ENCODE measurements at places on chromosomes 4 and X.

DNA sequence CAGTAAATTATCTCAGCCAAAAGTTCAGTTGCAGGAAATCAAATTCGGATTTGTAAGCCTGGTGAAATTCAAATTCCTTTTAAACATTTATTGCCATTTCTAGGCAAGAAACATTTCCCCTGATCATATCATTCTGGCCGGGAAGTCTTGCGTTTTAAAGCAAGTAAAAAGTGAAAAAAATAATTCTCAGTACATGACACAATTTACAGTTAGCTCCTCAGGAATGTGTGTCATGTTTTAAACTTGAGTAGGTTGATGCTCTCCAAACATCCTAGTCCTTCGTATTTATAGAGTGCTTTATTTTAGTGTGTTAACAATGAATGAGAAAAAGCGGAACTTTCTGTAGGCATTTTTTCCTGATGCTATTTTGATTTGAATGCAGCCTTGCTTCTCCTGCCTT, 158.3 kb upstream of the SCML1 start:
- no peak for DNase-seq

DNA sequence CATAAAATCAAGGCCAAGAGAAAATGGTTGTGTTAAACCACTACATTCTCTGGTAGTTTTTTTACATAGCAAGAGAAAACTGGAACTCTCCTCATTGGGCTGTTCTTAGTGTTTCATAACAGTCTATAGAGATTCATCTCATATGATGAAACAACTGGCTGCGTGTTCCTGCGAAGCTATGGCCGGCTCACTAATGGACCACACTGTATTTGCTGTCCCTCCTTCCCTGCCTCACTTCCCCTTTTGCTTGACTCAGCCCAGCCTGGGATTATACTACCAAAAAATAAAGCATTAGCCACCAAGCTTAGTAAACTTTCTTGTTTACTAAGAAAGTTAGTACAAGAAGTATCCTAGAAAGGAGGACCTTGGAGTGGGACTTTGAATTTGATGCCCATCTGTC, 31.6 kb upstream of the LSM6 start:
- no peak for DNase-seq

GRCh38 chr4:39565878-39566600, 38.8 kb upstream of the UGDH start:
- no peak for DNase-seq

DNA sequence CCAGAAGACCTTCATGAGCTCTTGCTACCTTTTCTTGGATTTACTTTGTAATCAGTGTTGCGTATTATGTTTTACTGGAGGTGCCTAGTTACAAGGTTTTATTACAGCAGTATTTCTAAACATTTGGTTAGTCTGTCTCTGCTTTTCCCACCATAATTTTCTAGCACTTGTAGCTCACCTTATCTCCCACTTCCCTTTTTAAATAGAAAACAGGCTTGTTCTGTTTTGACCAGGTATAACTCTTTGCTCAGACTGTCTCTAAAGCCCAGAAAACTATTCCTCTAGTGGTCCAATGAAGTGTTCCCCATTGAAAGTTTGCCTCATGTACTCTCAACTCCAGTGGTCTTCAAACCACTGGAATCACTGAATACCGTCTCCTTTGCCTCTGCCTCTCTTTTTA, 43.9 kb downstream of the AFF1 start:
- DNase-seq, result no peak

DNA sequence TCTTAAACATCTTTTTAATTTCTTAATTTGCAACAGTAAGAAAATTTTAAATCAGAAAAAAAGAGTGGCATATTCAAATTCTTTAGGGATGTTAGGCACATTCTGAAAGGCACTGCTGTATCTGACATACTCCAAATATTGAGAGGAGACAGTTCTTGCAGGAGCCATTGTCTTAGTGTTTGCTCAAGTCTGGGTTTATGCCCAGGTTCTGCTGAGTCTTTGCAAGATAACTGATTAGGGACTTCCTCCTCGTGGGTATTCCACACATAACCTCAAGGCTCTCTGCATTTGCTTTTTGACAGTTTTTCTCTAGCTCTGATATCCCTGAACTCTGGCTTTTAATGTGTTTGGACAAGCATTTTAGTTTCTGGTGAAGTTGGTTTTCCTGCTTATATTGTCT, 52.6 kb downstream of the RPS3A start:
- DNase-seq, result no peak

- DNase-seq, result no peak
Measured at GRCh38 chr4:2626231-2626630, 89.8 kb downstream of the FAM193A start.

GRCh38 chr4:94530073-94530472, 78.3 kb downstream of the PDLIM5 start:
- no peak for DNase-seq

DNA sequence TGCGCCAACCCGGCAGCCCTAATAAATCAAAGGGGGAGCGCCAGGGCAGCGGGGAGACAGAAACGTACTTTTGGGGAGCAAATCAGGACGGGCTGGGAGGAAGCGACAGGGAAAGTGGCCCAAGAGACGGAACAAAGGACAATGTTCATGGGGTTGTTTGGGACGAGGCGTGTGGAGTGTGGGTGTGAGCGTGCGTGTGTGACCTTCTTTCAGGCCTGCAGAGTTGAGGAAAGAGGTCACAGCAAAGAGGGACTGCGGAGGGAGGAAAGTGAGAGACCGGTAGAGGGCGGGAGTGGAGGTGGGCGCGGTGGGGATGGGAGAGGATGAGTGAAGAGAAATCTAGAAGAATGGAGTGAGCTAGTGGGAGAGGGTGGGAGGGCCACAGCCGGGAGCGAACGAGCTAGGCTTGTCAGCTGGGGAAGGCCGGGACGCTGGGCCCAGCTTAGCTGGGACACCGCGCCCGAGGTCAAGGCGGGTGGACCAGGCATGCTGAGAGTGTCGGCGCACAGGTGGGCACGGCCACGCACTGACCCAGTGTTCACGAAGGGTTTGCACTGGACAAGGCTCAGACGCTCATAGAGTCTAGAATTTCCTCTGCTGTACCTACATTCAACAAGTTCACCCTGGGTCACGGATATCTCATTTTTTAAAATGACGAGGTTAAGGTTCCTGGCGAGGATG, 14.7 kb upstream of the PITX2 start:
- DNase-seq, result no peak

- no peak for DNase-seq
Measured at GRCh38 chr4:150580306-150580705, 1.6 kb upstream of the MAB21L2 start.

DNA sequence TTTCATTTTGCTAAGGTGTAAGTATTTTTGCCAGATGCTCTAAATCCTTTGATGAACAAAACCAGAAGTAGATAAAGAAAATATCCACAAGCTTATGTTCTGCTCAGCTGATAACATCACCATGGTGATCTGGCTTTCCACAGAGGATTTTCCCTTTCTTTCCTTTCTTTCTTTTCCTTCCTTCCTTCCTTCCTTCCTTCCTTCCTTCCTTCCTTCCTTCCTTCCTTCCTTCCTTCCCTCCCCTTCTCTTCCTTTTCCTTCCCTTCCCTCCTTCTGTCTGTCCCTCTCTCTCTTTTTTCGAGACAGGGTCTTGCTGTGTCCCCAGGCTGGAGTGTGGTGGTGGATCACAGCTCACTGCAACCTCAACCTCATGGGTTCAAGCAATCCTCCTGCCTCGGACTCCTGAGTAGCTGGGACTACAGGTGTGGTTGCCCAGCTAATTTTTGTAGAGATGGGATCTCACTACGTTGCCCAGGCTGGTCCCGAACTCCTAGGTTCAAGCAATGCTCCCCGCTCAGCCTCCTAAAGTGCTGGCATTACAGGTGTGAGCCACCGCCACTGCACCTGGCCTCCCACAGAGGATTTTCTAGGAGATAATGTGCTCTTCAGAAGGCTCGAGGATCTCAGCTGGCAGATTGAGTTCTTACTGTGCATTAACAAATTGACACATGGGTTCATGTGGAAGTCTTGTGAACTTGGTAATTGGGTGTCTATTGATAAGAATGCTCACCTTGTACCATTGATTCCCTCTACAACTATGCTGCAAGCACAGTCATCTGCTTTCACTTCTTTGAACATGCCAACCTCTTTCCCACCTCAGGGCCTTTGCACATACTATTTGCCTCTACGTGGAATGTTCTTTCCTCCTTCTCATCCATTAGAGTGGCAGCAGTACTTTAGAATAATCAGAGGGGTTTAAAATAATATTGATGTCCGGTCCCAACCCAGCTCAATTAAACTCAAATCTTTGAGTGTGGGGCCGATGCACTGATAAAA, 1.4 kb upstream of the RHOH start:
- no peak for DNase-seq

DNA sequence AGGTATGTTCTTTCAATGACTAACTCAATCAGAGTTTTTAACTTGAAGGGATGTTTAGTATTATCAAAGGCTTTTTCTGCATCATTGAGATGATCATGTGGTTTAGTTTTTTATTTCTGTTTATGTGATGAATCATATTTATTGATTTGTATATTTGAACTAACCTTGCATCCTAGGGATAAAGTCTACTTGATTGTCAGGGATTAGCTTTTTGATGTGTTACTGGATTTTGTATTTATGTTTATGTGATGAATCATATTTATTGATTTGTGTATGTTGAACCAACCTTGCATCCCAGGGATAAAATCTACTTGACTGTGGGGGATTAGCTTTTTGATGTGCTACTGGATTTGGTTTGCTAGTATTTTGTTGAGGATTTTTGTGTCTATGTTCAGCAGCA, 615.4 kb upstream of the GRID2 start:
- no peak for DNase-seq

DNA sequence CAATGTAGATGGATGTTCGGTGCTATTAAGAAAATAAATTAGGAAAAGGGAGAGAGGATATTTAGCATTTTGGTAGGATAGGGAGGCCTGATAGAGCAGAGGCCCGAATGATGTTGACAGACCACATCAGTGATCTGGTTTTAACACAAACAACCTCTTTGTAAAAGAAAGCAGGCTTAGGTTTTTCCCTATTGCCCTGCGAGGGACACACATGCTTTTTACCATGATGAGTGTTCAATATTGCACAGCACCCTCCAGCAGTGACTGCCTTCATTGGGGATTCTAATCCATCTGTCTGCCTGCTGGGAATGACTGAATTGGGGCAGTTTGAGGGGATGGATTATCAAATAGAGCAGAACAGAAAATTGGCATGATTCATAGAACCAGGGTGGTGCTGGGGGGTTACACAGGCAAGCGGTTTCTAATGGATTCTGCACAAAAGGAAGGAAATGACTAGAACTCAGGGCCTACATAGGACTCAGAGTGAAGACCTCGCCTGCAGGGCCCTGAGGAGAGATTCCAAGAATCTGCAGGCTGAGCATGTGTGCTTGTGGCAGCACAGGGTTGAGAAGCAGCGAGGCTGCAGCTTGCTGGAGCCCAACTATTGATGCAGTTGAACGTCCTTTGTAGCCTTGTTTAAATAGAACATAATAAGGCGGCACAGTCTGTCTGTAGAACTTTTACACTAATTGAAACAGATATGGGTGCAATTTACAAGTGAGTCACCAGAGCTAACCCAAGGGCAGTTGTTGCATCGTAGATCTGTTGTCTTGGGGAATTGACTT, 58.0 kb downstream of the RHOH start:
- no peak for DNase-seq

DNA sequence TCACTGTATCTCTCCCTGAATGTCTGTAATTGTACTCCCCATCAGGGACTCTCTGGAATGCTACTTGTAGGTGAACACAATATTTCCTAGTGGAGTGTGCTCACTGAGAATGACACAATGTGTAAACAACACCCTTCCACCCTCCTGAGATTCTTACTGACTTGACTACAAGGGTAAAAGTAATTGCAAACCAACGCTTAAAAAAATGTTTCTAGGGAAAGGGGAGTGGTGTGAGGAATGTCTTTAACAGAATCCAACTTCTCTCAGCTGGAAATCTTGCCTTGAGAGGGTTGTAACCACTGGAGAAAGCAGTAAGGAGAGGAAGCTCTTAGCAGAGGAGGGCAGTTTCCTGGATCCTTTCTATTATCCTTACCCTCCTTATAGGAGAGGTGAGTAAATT, 5.1 kb upstream of the RAPGEF2 start:
- DNase-seq, result no peak

DNA sequence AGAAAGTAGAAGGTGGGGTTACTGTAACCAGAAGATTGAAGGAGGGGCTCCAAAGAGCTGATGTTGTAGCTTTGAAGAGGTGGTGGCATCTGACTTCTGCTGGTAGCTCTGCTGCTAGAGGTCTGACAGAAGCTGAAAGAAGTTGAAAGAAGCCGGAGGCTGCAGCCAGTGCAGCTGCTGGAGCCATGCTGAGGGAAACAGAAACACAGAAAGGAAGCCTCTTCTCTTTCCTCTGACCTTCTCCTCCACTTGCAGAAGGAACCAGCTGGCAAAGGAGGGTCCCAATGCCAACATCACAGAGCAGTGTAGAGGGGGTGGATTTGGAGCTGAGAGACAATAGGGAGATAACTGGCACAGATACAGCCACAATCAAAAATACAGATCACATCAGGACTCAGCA, 89.3 kb upstream of the HHIP start:
- no peak for DNase-seq

DNA sequence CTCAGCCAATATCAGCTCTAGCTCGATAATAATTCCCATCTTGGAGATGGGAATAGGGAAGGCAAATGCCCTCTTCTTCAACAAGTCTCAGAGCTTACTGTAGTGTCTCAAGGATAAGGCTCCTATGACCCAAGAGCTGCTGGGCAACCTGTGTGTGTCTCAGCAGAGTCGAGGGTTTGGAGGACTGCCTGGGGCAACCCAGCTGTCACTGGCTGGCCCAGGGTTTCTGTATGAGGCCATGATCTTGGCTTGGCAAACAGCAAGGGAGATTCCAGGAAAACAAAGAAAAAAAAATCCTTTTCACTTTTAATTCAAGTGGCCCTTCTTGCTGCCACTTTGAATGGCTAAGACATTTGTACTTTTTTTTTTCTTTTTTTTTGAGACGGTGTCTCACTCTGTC, 34.4 kb downstream of the TMSB4X start:
- no peak for DNase-seq

GRCh38 chr4:87377816-87378215, 13.2 kb downstream of the HSD17B11 start:
- no peak for DNase-seq

GRCh38 chr4:110049951-110050925, 137.6 kb downstream of the EGF start:
- peak; percentile 10 for DNase-seq

GRCh38 chr4:146389561-146389960, 132.2 kb downstream of the SLC10A7 start:
- no peak for DNase-seq

DNA sequence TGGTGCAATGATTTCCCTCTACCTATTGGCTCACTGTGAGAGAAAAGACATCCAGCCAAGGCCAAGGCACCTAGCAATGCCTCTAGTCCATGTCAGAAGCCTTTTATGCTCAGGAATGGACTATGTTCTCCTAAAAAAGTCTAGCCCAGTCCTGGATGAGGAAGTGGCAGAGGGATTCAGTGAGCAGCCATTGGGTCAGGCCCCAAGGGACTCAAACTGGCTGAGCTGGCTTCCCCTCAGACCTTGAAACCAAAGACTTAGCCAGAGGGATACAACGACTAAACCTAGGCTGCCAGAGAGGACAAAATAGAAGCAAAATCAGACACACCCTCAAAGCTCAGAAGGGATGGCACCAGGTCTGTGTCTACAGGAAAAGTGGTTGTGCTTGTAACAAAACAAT, 49.1 kb downstream of the ARHGEF9 start:
- DNase-seq, result no peak
